CD14-positive monocyte (primary cell): ENCODE measurements at places on chromosomes 1 and 21.

- no peak overlapping the region for H3K4me3 ChIP-seq
- H3K27me3 ChIP-seq = no peaks in the 10 kb centered on the region
- H3K27ac ChIP-seq = no peak overlapping the region
- DNase-seq = no peak
- H3K4me1 ChIP-seq = no peaks in the 10 kb centered on the region
These were observed 47.6 kb downstream of the ARHGEF16 start for GRCh38 chr1:3501856-3502640.

DNA sequence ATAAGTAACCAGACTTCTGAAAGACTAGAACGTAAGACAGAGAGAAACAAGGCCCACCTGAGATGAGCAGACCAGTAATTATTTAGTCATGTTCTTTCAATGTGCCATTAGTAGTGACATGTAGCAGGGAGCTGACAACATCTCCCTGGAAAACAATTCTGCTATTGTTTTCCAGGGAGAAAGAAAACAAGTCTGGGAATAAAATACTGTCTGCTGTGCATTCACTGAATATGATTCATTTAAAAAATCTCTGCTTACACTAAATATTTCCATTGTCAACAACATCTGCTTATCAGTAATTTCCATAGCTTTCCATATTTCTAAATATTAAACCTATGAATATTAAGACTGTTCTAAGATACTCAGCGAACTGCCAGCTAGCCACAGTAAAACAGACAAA, 80.0 kb downstream of the VCAM1 start:
- no peaks in the 10 kb centered on the region for H3K27me3 ChIP-seq
- H3K36me3 ChIP-seq = no peaks in the 10 kb centered on the region
- H3K4me1 ChIP-seq = no peaks in the 10 kb centered on the region
- no peak for DNase-seq

- H3K36me3 ChIP-seq = peaks cover 43% of the 10 kb centered on the region
- H3K4me3 ChIP-seq = no peak overlapping the region
- H3K27ac ChIP-seq = no peak overlapping the region
These were observed 89.8 kb downstream of the OLFML2B start for GRCh38 chr1:161933592-161934588.

DNA sequence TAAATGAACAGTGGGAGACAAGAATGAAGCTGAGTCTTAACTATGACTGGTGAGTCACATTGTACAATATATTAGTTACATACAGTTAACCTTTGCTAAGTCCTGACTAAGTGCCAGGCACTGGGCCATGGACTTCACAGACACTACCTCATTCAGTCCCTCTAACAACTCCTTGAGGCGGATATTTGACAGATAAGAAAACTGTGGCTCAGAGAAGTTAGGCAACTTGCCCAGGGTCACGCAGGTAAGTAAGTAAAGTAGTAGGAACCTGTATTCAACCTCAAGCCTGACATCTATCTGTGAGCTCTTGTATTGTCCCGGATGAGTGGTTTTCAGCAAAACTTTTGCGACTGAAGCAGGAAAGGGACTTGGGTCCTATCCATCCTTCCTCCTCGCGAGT, 62.1 kb downstream of the GNG12 start:
- H3K4me3 ChIP-seq = no peak overlapping the region
- no peaks in the 10 kb centered on the region for H3K36me3 ChIP-seq
- H3K27ac ChIP-seq = no peak overlapping the region

DNA sequence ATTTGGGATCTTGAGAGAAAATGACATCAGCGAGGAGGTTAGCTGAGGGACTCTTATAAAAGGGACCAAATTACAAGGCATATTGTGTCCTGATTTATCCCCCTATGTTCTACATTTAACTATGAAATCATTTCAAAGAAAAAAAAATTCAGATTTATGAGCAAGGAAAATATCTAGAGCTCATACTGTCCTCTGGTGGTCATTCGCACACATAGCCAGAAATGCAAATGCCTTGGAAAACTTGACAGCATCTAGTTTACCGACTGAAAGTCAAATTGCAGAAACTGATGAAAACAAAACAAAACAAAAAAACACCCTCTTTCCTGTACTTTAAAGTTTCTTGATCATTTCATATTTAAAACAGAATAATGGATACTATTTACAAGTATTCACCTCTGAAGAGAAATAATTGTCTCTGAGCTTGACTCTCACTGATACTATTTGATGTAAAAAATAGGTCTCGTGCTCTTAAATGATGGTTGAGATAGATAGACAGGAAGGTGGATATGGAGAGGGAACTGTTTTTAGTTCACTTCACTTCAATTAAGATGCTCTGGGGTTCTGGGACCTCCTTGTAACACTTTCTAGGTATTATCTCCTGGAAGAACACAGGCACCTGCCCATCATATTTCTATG, 253.8 kb downstream of the PCP4 start:
- no peak overlapping the region for H3K4me3 ChIP-seq
- no peaks in the 10 kb centered on the region for H3K4me1 ChIP-seq
- no peaks in the 10 kb centered on the region for H3K36me3 ChIP-seq
- DNase-seq = no peak
- H3K27me3 ChIP-seq = no peaks in the 10 kb centered on the region
- H3K27ac ChIP-seq = no peak overlapping the region

DNA sequence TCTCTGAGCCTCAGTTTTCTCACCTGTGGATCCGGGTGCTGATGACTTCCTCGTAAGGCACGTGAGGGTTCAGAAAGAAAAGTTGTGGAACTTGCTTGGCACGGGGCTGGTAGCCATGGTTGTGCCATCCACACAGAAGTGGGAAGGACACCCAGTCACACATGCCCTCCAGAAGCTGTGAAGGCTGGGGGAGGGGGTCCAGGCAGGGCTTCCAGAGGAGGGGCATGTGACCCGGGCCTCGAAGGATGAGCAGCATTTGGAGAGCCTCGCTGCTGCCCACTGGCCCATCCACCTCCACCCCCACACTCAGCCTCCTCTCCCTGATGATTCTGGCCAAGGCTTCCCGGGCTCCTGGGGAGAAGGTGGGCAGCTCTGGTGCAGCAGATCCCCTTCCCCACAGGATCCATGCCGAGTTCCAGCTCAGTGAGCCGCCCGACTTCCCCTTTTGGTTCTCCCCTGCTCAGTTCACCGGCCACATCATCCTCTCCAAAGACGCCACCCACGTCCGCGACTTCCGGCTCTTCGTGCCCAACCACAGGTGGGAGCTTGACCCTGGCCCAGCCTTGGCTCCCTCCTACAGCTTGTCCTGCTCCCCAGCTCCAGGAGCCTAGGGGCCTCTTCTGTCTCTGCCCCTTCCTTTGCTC, 9.4 kb downstream of the SELENON start:
- no peaks in the 10 kb centered on the region for H3K27me3 ChIP-seq
- no peak overlapping the region for H3K4me3 ChIP-seq
- peak overlapping the region; percentile 17 for H3K27ac ChIP-seq
- H3K36me3 ChIP-seq = peaks cover 36% of the 10 kb centered on the region

DNA sequence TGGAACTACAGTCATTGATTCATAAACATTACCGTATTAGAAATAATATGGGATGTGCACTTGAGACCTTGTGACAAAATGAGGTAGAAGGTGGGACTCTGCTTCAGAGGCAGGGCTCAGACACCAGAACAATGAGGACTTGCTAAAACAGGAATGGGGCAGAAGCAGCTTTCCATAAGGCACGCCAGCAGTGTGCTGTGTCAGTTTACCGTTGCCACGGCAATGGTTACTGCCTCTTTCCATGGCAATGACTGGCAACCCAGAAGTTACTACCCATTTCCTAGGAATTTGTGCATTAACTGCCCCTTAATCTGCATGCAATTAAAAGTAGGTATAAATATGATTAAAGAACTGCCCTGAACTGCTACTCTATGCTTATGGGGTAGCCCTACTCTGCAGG, 169.0 kb downstream of the CHRM3 start:
- H3K27me3 ChIP-seq = no peaks in the 10 kb centered on the region
- DNase-seq = no peak
- H3K36me3 ChIP-seq = no peaks in the 10 kb centered on the region

GRCh38 chr1:24109686-24110475, 2.1 kb downstream of the MYOM3 start:
- H3K4me3 ChIP-seq = no peak overlapping the region
- H3K27me3 ChIP-seq = peaks cover 2% of the 10 kb centered on the region
- H3K4me1 ChIP-seq = no peaks in the 10 kb centered on the region
- H3K36me3 ChIP-seq = no peaks in the 10 kb centered on the region
- no peak for DNase-seq

DNA sequence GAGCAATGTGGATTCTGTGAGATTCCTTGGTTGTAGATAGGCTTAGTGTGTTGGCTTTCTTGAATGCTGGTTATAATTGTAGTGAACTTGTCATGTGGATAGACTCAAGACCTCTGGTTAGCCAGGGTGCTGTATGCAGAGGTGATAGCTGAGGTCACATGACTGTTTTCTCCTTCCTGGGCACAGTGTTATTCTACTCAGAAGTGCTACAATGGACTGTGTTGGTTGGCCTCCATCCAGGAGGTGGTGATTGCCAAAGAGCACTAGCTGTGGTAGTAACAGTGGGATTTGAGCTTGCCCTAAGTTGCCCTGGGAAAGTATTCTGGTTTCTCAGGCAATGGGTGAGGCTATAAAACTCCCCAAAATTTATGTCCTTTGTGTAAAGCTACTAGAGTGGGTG, 71.6 kb downstream of the SH3BGR start:
- no peak overlapping the region for H3K27ac ChIP-seq
- no peaks in the 10 kb centered on the region for H3K4me1 ChIP-seq
- H3K27me3 ChIP-seq = no peaks in the 10 kb centered on the region
- DNase-seq = no peak
- no peaks in the 10 kb centered on the region for H3K36me3 ChIP-seq
- no peak overlapping the region for H3K4me3 ChIP-seq

GRCh38 chr1:64826991-64827390, 82.1 kb downstream of the RAVER2 start:
- H3K4me3 ChIP-seq = no peak overlapping the region
- H3K27ac ChIP-seq = no peak overlapping the region
- no peak for DNase-seq

- no peak overlapping the region for H3K4me3 ChIP-seq
- no peak for DNase-seq
- no peaks in the 10 kb centered on the region for H3K27me3 ChIP-seq
- no peak overlapping the region for H3K27ac ChIP-seq
- no peaks in the 10 kb centered on the region for H3K36me3 ChIP-seq
These were observed 102.8 kb downstream of the CDC7 start for GRCh38 chr1:91603409-91603808.

DNA sequence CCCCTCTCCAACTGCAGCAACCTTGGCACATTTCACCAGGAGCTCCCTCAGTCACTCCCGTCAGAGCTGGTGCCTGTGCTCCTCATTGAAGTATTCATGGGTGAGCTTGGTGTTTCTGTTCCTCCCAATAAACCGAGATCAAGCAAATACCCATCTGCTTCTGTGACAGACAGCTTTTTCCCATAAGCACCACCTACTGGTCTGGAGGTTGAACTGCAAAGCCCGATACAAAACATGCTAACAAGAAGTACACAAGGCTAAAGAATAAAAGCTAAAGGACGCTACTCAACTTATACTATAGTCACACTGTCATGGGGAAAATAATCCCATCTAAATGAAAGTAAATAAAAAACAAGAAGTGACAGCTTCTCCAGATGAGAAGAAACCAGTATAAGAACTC, 111.9 kb upstream of the C21orf91 start:
- no peaks in the 10 kb centered on the region for H3K4me1 ChIP-seq
- H3K27ac ChIP-seq = no peak overlapping the region
- DNase-seq = no peak
- H3K27me3 ChIP-seq = no peaks in the 10 kb centered on the region

DNA sequence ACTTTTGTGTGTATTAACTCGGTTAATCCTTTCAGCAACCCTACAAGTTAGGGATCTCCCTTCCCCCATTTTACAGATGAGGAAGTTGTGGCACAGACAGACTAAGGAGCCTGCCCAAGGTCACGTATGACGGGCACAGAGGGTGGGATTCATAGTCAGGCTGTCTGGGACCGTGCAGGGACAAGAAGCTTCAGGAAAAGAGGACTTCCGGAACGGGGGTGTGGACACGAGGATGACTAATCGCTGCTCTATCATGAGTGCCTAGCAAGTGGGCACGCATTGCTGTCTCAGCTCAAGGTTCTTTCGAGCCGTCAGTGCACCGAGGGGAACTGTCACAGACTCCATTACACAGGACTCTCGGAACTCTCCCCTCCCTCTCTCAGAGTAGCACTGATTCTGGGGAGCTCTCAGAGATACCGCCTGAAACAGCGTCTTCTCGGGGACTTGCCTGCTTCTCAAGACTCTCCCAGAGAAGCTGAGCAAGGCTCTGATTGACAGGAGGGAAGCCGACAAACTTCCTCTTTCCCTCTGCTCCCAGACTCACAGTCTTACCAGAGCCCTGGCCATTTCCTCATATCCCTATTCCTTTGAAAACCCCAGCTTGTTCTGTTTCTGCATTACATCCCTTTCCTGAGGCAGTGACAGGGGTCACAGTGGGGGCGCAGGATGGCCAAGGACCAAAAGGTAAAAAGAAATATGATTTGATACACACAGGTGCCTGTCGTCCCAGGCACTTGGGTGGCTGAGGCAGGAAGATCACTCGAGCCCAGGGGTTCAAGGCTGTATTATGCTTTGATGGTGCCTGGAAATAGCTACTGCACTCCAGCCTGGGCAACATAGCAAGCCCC, 14.4 kb downstream of the FHAD1 start:
- DNase-seq = peak; percentile 98
- H3K27ac ChIP-seq = peak overlapping the region; percentile 95
- H3K36me3 ChIP-seq = no peaks in the 10 kb centered on the region
- H3K4me3 ChIP-seq = peak overlapping the region; percentile 17

DNA sequence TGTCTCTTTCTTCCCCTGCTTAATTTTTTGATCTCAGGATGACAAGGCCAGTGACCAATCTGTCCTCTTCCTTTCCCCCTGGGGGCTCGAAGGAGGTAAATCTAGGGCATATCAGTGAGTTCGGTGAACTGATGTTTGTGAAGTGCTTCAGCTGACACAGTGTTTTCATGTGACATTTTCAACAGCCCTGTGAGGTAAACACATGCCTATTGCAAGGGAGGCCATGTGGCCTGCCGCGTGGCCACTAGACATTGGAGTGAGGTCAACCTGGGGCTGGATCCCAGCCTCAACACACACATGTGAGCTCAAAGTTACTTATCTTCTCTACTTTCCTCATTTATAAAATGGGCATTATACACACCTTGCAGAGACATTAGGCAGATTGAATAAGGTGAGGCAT, 126.3 kb downstream of the PLPP3 start:
- H3K27me3 ChIP-seq = no peaks in the 10 kb centered on the region
- DNase-seq = no peak
- H3K27ac ChIP-seq = no peak overlapping the region
- no peaks in the 10 kb centered on the region for H3K4me1 ChIP-seq
- H3K36me3 ChIP-seq = no peaks in the 10 kb centered on the region

- peaks cover 22% of the 10 kb centered on the region for H3K36me3 ChIP-seq
- no peak overlapping the region for H3K4me3 ChIP-seq
- peak overlapping the region; percentile 42 for H3K27ac ChIP-seq
- DNase-seq = no peak
These were observed 19.4 kb downstream of the SOAT1 start for GRCh38 chr1:179313004-179313403.

GRCh38 chr1:50977575-50978143, 7.6 kb downstream of the CDKN2C start:
- no peaks in the 10 kb centered on the region for H3K36me3 ChIP-seq
- no peak for DNase-seq
- H3K27ac ChIP-seq = no peak overlapping the region
- H3K4me3 ChIP-seq = peak overlapping the region; percentile 75
- peaks cover 33% of the 10 kb centered on the region for H3K4me1 ChIP-seq

GRCh38 chr1:109603229-109603628, 16.2 kb downstream of the GNAT2 start:
- no peak overlapping the region for H3K27ac ChIP-seq
- no peaks in the 10 kb centered on the region for H3K36me3 ChIP-seq
- H3K4me3 ChIP-seq = no peak overlapping the region
